ENCODE measurements at places on chromosomes 7 and 10.

GRCh38 chr10:72083790-72084459 is 4.4 kb downstream of the SPOCK2 start:
- DNase-seq = no peak

- DNase-seq = no peak
Measured at GRCh38 chr10:66564287-66564686, 361.5 kb upstream of the LRRTM3 start.

- no peak for DNase-seq
Measured at GRCh38 chr7:84139986-84140729, 54.4 kb downstream of the SEMA3A start.

- DNase-seq = no peak
Measured at GRCh38 chr10:44398747-44399658, 14.1 kb upstream of the CXCL12 start.

GRCh38 chr10:35876248-35876647 is 234.2 kb upstream of the FZD8 start:
- DNase-seq = no peak

GRCh38 chr7:47007471-47007870 is 574.4 kb downstream of the TNS3 start:
- DNase-seq = no peak

DNA sequence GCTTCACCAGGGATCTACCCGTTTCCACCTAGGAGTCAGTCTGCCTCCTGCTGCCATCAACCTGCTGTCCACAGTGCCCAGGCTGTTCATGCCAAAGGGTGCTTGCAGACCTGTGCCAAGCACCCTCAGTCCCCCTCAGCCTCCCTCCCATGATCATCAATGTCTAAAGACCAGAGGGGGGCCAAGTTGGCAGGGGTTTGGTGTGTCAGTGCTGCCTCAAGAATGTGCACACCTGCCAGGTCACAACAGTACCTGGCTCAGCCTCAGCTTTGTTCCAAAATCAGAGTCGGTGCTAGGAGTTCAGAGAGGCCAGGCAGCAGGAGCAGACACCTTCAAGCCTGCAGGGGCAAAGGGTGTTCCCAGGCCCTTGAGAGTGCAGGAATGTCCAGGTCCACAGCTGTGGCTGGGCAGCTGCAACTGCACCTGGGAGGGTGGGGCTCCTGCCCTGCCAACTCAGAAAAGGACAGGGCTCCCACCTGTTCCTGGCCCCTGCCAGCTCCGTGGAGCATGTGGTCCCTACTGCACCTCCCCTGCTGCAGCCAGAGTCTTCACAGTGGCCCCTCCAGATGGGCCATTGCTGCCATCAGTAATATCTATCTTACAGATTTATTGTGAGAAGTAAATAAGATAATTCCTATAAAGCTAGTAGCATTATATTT is 219.5 kb downstream of the POLR1F start:
- no peak for DNase-seq

DNA sequence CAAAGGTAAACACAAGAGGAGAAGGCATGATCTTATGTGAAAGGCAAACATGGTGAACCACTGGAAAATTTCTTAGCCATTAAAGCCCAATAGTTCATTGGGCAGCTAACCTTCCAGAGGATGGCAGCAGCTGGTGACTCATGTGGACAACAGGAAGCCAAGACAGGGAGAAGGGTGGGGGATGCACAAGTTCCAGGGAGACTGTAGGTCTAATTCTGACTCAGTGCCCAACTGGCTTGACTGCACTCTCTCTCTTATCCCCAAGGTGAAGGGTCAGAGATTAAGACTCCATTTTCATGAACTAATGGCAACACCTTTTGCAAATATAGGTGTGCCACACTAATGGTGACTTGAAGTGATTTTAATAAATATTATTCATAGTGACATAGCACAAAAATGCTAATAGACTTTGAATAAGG is 47.9 kb upstream of the SLC35B4 start:
- no peak for DNase-seq

DNA sequence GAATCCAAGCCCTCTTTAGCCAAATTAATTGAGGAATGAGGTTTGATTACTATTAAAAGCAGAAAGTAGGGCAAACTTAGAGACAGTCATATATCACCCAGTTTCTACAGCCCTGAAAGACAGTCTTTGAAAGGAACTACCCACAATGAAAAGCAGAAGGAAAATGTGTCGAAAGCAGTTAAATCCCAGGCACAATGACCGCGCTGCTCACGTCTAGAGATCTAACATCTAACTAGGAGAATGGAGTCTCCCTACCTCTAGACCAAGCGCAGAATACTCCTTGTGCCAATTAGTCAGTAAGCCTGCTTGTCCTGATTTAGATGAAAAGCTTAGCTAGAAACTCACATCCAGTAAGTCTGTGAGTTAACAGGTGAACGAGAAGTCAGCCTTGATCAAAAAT is 350.0 kb downstream of the FGFR2 start:
- DNase-seq = no peak

- DNase-seq = no peak
Measured at GRCh38 chr7:25002786-25003185, 22.8 kb upstream of the OSBPL3 start.

GRCh38 chr10:99345350-99345749 is 16.2 kb downstream of the CNNM1 start:
- no peak for DNase-seq

- peak; percentile 52 for DNase-seq
Measured at GRCh38 chr7:8217200-8218068, 44.5 kb downstream of the ICA1 start.

DNA sequence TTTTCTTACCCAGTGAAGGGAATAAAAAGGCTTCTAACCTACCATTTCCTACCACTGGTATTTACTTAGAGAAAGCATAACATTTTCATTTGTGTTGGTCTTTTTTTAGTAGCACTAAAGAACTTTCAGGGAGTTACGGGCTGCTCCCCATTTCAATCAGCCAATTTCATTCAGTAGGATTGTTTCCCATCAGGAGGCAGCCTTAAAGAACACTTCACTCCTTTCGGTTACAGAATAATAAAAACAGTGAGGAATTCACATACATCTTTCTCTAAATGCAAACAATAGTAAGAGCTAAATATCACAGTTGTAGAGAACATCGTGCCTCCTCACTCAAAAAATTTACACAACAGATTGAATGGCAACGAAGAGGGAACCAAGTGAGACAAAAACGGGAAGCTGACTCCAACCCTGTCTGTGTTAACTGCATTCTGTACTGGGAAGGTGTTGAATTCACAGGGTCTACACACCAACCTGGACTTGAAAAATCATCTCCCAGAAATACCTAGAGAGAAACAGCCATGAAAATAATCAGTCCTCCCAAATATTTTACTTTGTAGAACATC is 55.5 kb upstream of the ABLIM1 start:
- DNase-seq = no peak

DNA sequence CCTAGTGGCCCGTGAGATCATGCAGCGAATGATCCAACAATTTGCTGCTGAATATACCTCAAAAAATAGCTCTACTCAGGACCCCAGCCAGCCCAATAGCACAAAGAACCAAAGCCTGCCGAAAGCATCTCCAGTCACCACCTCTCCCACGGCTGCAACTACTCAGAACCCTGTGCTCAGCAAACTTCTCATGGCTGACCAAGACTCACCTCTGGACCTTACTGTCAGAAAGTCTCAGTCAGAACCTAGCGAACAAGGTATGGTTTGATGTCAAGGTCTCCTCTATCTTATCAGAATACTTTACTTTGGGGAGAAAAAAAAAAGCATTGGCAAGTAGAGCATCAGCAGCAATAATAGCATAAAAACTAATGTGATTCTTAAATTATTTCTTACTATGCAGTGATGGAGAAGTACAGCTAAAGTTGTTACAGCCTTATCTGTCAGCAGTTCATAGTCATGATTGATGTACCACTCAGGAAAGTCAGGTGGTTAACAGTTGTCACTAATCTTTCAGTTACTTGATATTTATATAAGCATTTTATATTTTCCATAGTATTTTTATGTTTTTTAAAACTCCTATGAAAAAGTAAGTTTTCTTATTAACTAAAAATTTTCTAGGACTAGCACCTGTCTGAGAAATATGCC is 117.1 kb downstream of the LCOR start:
- DNase-seq = no peak

- DNase-seq = peak; percentile 41
Measured at GRCh38 chr7:100157334-100158228, 942 bp downstream of the TRAPPC14 start.

- DNase-seq = no peak
Measured at GRCh38 chr10:97669571-97669970, 17.5 kb downstream of the AVPI1 start.

GRCh38 chr10:27605318-27605717 is 101.2 kb downstream of the RAB18 start:
- no peak for DNase-seq

DNA sequence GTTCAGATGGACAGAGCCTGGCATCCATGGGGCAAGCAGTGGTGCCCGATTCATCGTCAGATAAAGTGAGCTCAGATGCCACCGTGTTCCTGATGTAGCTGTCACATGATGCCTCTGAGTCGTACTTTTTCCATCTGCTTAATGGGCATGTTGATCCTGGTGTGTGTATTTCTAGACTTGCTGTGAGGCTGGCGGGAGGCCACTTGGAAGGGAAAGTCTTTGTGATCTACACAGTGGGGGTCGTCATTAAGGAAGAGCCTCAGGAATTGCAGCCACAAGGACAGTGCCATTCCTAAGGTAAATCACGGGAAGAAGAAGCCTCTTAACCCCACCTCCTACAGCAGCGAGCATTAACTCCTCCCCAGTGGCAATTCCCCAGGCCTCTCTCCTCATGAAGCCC is 63.0 kb downstream of the RGS10 start:
- DNase-seq = no peak

Data from GM10248 (cell line).